Myocyte (in vitro differentiated cells): ENCODE measurements at places on chromosomes 5 and 9. TPM values are rescaled to one million over a fixed set of nuclear protein-coding genes. Genes with fewer than 3 reads are reported as not detected.

Gene GPR151
- not detected in 2 replicates for total RNA-seq

Gene LRRC70
- 0.19 TPM in 1 of 2 replicates, not detected in the other for total RNA-seq

Gene HSPB3
- total RNA-seq: 270 and 498 TPM in 2 replicates

Gene OMD
- not detected in 2 replicates for total RNA-seq

Gene PCAT7
- not detected in 2 replicates for total RNA-seq

Gene INSL4
- not detected in 2 replicates for total RNA-seq

Gene PDGFRB
- total RNA-seq: 26.1 and 34.0 TPM in 2 replicates

DNA sequence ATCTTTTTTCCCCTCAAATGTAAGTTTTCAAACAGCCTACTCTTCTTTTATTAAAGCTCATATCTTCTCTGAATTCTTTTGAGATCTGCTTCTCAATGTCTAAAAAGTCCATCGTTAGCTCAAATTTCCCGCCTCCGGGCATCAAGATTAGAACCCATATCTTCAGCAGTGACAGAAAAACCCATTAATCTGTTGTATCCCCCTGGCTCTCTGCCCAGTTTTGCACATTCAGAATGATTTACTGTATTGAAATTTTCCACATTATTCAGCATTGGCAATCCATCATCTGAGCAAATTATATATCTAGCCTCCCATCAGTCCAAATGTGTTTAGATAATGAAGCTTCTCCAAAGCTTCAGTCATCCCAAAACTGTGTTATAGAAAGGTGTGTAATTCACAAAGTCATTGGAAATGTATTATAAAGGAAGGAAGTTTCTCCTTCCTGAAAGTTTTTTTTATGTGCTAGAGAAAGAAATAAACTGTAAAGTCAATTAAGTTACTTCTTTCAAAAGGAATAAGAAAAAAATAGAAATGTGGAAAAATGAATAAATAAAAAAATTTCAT is 849.9 kb downstream of the MAT2B start:
- no peak for DNase-seq

GRCh38 chr9:116935149-116935897 is 248.2 kb downstream of the TRIM32 start:
- DNase-seq: no peak

DNA sequence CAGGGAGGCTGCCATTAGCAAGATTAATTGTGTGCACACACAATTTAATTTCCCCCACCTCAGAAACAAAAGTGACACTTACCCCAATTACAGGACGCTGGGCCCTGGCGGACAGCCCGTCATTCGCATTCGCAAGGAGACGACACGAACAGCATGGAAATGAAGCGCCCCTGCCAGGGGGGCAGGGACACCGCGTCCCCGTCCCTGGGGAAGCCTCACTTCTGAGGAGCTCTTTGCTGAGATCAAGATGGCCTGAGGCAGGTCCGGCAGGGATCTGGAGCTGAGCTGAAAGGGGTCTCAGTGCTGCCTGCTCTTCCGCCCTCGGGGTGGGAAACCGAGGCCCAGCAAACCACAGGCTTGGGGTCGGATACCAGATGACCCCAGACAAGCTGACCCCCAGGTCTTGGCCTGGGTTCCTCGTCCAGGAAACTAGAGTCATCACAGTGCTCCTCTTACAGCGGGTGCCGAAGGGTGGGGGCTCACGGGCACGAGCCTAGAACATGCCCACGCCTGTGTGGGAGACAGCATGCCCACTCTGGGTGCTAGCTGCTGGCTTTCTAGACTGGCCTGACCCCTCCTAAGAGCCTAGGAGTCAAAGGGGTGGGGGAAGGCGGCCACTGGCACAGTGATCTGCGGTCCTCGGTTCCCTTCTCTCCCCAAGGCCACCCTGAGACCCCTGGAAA is 103.2 kb downstream of the VAV2 start:
- no peak for DNase-seq

DNA sequence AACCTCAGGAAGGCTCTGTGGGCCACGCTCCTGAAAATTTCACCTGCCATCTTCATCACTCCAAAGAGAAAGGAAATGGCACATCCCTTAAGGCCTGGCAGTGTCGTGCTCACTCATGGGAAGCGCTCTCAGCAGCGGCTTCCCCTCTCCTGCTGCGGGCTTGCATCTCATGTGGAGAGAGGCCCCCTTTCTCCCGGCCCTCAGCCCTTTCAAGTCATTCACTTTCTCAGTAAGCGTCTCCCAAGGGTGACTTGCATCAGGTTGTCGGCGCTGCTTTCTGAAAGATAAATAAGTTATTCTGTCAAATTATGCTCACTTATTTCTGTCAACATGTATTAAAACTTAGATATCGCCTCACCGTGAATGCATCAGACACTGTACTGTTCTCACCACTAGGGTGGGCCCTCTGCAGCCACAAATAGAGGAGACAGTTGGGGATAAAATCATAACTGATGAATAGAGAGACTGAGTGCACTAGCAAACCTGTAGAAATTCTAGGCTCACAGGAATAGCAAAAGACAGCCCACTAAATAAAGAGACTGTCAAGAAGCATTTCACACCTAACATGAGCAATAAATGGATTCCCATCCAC is 174.6 kb downstream of the RFK start:
- DNase-seq: no peak

- peak; percentile 1 for DNase-seq
Observed at GRCh38 chr5:51832934-51833470, 449.8 kb downstream of the ISL1 start.

- no peak for DNase-seq
Observed at GRCh38 chr5:58717303-58718007, 134.6 kb downstream of the RAB3C start.

GRCh38 chr5:176994460-176995121 is 12.0 kb downstream of the UIMC1 start:
- DNase-seq: no peak

GRCh38 chr5:951940-952596 is 56.5 kb upstream of the NKD2 start:
- DNase-seq: no peak

DNA sequence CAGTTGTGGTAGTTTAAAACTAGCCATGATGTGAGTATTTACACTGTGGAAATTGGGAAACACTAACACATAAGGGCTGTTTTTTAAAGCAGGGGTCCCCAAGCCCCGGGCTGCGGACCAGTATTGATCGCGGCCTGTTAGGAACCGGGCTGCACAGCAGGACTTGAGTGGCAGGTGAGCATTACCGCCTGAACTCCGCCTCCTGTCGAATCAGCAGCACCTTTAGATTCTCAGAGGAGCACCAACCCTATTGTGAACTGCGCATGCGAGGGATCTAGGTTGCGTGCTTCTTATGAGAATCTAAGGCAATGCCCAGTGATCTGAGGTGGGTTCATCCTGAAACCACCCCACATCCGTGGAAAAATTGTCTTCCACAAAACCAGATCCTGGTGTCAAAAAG is 127.8 kb downstream of the PCSK5 start:
- no peak for DNase-seq

DNA sequence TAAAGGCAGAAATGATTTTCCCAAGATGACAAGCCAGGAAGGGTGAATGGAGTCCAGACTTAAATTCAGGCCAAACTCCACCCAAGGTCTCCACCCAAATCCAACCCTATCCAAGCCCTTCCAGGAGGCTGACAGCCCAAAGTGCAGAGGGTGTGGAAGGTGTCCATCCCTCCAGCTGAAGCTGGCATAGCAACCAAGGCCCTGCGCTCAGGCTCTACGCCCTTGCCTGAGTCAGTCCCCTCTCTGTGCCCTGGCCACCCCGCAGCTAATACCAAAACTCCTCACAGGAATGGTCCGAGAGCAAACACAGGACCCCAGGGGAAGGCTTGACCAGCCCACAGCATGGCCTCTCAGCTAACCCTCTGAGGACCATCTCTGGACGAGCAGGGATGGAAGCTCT is 2.1 kb downstream of the SEPTIN8 start:
- DNase-seq: no peak

GRCh38 chr5:43192558-43193180 is 644 bp downstream of the NIM1K start:
- DNase-seq: peak; percentile 28

- DNase-seq: peak; percentile 83
Observed at GRCh38 chr9:23754551-23754950, 71.5 kb downstream of the ELAVL2 start.

DNA sequence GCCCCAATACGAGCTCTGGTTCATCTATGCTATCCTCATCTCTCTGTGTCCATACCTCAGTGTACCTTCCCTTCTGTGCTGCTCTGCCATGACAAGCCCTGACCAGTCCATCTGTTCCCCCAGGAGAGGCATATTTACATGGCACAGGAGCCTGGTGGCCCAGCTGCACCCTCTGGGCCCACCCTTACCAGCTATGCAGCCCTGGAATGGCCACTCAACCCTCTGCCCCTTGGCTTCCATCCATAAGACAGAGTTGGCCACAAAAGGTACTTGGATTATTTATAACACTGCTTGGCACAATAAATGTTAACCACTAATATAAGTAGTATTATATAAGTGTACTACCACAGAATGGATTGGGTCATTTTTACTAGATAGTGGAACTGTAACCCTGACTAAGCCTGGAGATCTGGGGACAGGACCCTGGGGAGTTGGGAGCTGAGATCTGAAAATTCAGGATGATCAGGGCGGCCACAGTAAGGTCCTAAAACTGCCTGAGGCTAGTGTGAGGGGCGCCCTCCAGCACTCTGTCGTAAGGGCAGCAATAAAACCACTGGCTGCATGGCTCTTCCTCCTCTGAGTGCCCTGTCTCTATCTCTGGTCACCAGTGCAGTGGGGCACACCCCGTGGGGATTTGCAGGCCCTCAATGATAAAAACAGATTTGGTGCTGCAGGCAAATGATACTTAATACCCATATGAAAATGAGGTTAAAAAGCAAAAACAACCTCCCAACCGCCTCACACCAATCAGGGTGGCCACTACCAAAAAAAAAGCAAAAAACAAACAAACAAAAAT is 65.8 kb downstream of the SEMA4D start:
- DNase-seq: peak; percentile 34

GRCh38 chr5:98663521-98663920 is 109.9 kb upstream of the RGMB start:
- peak; percentile 25 for DNase-seq

DNA sequence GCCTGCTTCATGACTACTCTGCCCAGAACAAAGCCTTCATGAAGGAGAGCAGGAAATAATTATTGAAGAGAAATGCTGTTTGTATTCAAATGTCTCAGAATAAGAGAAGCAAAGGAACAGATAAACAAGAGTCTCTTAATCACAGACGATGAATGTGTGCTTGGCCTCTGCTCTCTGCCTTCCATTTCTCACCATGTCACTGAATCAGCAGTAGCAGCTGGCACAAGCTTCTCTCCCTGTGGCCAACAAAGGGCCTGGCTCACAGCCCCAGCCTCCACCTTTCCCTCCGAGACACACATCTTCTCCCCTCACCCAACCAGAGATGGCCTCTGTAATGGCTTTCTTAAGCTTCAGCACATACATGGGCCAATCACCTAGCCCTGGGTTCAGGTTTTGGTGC is 128.1 kb upstream of the SLIT3 start:
- peak; percentile 19 for DNase-seq

DNA sequence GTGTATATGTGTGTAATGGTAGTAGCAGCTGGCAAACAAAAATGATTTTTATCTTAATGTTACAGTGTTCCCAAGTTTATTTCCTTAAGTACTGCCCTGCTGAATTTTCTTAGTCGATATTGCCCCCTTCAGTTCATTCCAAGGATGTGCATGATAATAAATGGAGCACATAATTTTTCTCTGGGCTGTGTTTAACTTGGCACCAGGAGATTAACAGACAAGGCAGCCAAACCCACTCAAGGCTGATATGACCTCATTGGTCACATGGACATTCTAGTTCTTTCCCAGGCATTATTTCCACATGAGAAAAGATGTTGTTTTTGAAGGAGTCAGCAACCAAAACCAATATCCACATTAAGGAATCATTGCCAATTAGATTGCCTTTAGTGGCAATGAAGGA is 61.8 kb downstream of the COX7C start:
- peak; percentile 48 for DNase-seq

- DNase-seq: no peak
Observed at GRCh38 chr9:107483666-107484065, 5.9 kb downstream of the KLF4 start.

GRCh38 chr9:129555512-129556215 is 65.2 kb downstream of the C9orf50 start:
- DNase-seq: no peak

DNA sequence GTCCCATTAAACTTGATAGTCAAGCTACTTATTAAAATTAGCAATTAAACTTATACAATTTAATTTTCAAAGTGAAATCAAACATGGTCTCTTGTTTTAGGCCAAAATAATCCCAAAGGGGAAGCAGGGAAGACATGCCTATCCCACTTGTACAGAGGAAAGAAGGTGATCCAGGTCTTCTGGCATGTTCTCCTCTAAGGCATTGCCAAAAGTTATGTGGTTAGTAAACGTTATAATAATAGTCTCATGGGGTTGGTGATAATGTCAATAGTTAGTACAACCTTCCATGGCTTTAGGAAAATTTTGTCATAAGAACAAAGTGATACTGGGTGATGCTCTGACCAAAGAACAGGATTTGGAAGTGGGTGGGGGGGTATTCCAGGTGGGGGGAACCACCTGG is 52.8 kb downstream of the ROR2 start:
- no peak for DNase-seq

GRCh38 chr5:52774005-52774410 is 13.7 kb upstream of the ITGA1 start:
- DNase-seq: no peak

- no peak for DNase-seq
Observed at GRCh38 chr9:75085640-75086039, 2.3 kb downstream of the NMRK1 start.

DNA sequence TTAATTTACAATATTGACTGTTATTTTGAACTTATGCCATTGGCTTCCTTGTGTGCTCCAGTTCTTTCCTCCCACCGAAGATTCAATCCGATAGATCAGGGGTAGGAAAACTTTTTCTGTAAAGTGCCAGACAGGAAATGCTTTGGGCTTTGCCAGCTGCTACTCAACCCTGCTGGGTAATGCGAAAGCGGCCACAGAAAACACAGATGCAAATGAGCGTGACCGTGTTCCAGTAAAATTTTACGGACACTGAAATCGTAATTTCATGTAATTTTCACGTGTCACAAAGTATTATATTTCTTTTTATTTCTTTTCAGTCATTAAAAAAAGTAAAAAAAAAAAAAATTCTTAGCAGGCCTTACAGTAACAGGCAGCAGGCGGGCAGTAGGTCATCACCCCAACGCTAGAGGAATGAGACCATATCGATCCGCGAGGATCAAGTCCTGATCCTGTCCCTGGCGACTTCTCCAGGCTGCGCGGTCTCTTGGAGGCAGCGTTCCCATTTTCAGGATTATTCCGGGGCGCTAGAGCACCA is 599 bp downstream of the NMRK1 start:
- DNase-seq: peak; percentile 83

- DNase-seq: no peak
Observed at GRCh38 chr5:118967059-118967508, 21.3 kb downstream of the DTWD2 start.
